ENCODE measurements at places on chromosomes 11 and 22. TPM values are rescaled to one million over a fixed set of nuclear protein-coding genes. Genes with fewer than 3 reads are reported as not detected.

The PANX3 gene
- not detected for total RNA-seq

DNA sequence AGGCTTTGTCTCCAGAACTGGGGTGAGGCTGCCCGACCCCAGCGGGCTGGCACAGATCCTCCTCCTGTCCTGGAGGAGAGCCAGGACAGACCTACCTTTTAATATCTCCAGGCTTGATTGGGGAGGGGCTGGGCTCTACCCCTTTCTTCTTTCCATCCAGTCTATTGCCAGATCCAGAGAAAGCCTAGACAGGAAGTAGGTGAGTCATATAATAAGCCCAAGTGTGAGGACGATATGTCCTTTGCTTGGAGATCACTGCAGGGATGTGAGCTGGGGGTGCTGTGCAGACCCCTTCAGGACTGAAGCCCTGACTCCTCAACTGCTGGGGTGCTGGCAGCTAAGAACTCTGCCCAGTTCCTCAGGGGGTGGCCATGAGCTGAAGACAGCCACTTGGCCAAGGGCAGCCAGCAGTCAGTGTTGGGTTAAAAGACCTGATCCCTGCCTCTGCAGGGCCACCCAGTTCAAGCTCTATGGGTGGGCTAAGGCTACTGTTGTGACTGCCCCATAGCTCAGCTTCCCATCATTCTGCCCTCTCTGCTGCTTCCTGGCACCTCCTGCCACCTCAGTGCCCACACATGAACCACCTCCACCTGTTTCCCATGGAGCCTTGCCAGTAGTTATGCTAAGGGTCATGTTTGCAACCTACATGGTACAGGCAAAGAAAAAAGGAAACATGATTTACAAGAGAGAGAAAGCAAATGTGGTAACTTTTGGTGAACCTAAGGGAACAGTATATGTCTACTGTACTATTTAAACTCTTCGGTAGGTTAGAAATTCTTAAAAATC lies 8.3 kb upstream of the C22orf39 start:
- H3K4me3 ChIP-seq, result no peak overlapping the region
- no peaks in the 10 kb centered on the region for H3K4me1 ChIP-seq
- no peaks in the 10 kb centered on the region for H3K27me3 ChIP-seq
- H3K27ac ChIP-seq, result no peak overlapping the region

GRCh38 chr11:123357990-123358827 lies 71.9 kb upstream of the GRAMD1B start:
- peak; percentile 38 for DNase-seq
- H3K36me3 ChIP-seq, result no peaks in the 10 kb centered on the region
- peak overlapping the region; percentile 65 for H3K4me3 ChIP-seq
- no peaks in the 10 kb centered on the region for H3K4me1 ChIP-seq
- peaks cover 73% of the 10 kb centered on the region for H3K27me3 ChIP-seq

The OR4C11 gene
- not detected for total RNA-seq

- H3K27me3 ChIP-seq, result no peaks in the 10 kb centered on the region
- no peak overlapping the region for H3K4me3 ChIP-seq
- no peaks in the 10 kb centered on the region for H3K36me3 ChIP-seq
- H3K4me1 ChIP-seq, result peaks cover 12% of the 10 kb centered on the region
- H3K27ac ChIP-seq, result no peak overlapping the region
These were observed 118.3 kb downstream of the CD44 start for GRCh38 chr11:35257281-35257680.

The BARX2 gene
- 0.47 TPM for total RNA-seq

- DNase-seq, result peak; percentile 34
- H3K36me3 ChIP-seq, result no peaks in the 10 kb centered on the region
- H3K27me3 ChIP-seq, result no peaks in the 10 kb centered on the region
- no peak overlapping the region for H3K4me3 ChIP-seq
These were observed 855.4 kb upstream of the CHORDC1 start for GRCh38 chr11:91078221-91078620.

The OR2D3 gene
- total RNA-seq, result not detected

- no peak for DNase-seq
- H3K27ac ChIP-seq, result no peak overlapping the region
- H3K27me3 ChIP-seq, result no peaks in the 10 kb centered on the region
- no peak overlapping the region for H3K4me3 ChIP-seq
These were observed 18.7 kb downstream of the MFNG start for GRCh38 chr22:37467391-37467955.

The SLC22A6 gene
- not detected for total RNA-seq

The PEX16 gene
- 43.5 TPM for total RNA-seq

DNA sequence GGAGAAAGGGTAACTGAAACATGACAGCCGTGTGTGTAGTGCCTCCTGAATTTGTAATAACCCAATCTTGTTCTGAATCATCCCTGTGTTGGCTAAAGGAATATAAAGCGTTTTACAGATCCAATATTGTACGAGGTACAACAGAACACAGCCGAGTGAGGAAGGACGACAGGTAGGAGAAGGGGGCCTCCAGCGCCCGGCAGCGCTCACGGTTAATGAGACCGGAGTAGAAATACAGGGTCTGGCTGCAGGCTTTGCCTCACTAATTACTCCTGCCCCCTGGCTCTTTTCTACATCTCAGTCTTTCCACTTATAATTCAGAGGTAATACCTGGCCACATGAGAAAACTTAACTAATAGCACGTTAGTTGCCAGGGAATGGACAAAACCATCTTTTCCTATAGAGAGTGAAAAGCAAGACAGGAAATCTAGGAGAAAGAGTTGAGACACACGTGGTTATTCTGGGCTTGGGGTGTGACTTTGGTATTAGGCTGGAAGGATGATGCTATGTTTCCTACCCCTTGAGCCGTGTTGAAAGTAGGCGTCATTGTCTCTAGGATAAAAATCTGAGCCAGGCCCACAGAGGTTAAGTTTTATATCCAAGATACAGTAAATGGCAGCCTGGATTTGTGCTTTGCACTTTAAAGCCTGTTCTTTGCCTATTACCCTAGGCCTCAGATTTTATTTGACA lies 54.1 kb downstream of the GRIK4 start:
- no peak overlapping the region for H3K27ac ChIP-seq
- H3K4me1 ChIP-seq, result peaks cover 14% of the 10 kb centered on the region
- DNase-seq, result no peak

GRCh38 chr22:39128508-39128907 lies 24.0 kb downstream of the CBX7 start:
- H3K4me1 ChIP-seq, result no peaks in the 10 kb centered on the region
- H3K4me3 ChIP-seq, result no peak overlapping the region
- DNase-seq, result no peak
- no peaks in the 10 kb centered on the region for H3K36me3 ChIP-seq
- H3K27ac ChIP-seq, result no peak overlapping the region

- H3K36me3 ChIP-seq, result no peaks in the 10 kb centered on the region
- no peaks in the 10 kb centered on the region for H3K4me1 ChIP-seq
- no peaks in the 10 kb centered on the region for H3K27me3 ChIP-seq
- no peak for DNase-seq
These were observed 22.4 kb upstream of the THY1 start for GRCh38 chr11:119445379-119445778.

DNA sequence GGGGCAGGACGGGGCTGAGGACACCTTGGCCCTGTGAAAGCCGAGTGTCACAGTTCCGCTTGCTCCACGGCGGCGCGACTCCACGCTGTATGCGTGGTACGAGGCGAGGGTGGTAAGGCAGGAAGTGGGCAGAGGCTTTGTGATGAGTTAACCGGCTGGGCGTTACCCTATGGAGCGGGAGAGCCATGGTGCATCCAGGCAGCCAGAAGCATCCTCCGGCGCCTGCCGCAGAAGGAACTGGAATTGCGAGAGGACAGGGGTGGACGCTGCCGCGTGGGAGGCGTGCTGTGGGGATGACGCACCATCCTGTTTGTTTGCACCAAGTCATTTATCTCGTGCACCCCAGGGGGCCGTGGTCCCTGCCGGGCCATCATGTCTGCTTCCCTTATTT lies 643.9 kb downstream of the BRD1 start:
- no peak for DNase-seq
- no peak overlapping the region for H3K4me3 ChIP-seq
- no peak overlapping the region for H3K27ac ChIP-seq
- H3K27me3 ChIP-seq, result no peaks in the 10 kb centered on the region
- H3K36me3 ChIP-seq, result no peaks in the 10 kb centered on the region

The GAB4 gene
- not detected for total RNA-seq

The OR8G1 gene
- not detected for total RNA-seq

The SAA4 gene
- total RNA-seq, result not detected

The OR11H1 gene
- total RNA-seq, result not detected

- H3K4me3 ChIP-seq, result no peak overlapping the region
- no peak overlapping the region for H3K27ac ChIP-seq
- no peaks in the 10 kb centered on the region for H3K27me3 ChIP-seq
- H3K36me3 ChIP-seq, result no peaks in the 10 kb centered on the region
- DNase-seq, result peak; percentile 33
These were observed 13.3 kb downstream of the CREB3L1 start for GRCh38 chr11:46290598-46291309.

The TMEM132A gene
- total RNA-seq, result 88.1 TPM

DNA sequence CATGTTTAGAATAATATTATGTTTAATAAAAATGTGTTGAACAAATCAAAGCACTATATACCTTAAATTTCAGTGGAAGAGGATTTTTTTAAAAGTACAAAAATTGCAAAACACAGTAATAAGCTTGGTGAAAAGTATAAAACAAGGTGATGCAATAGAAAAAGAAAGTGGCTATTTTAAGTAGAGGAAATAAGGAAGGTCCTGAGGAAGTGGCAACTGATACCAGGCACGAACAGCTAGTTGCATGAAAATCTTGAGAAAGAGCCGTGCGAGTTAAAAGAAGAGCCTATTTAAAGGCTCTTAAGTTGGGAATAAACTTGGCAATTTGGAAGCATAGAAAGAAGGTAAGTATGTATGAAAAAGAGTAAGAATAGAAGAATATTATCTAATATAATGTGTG lies 1679.3 kb downstream of the LRRC4C start:
- no peaks in the 10 kb centered on the region for H3K27me3 ChIP-seq
- H3K4me3 ChIP-seq, result no peak overlapping the region
- H3K27ac ChIP-seq, result no peak overlapping the region
- DNase-seq, result no peak

DNA sequence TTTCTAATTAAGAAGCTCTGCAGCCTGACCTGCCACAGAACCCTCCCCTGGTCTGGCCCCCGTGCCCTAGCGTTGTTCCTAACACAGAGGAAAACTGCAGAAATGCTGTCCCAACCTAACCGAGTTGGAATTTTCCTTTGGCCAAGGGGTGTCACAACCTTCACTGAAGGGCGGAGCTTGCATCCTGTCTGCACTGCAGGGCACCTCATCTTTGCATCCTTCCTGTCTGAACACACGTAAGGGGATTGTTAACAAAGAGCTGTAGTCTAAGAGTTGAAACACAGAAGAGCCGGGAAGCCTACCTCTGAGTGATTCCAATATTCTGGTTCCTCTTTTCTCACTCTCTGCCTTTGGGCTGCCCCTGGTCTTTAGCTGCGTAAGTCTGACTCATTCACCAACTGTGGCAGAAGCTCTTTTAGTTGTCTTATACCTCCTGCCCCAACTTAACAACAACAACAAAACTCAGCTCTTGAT lies 1.6 kb downstream of the DIXDC1 start:
- DNase-seq, result peak; percentile 32
- no peak overlapping the region for H3K4me3 ChIP-seq
- H3K4me1 ChIP-seq, result peaks cover 30% of the 10 kb centered on the region
- no peaks in the 10 kb centered on the region for H3K27me3 ChIP-seq
- no peak overlapping the region for H3K27ac ChIP-seq

- DNase-seq, result no peak
- H3K27me3 ChIP-seq, result no peaks in the 10 kb centered on the region
- peak overlapping the region; percentile 25 for H3K4me3 ChIP-seq
- peaks cover 40% of the 10 kb centered on the region for H3K4me1 ChIP-seq
- H3K36me3 ChIP-seq, result peaks cover 10% of the 10 kb centered on the region
These were observed 31.1 kb upstream of the GCAT start for GRCh38 chr22:37776639-37777005.

GRCh38 chr11:72641522-72642042 lies 32.6 kb downstream of the PDE2A start:
- H3K4me3 ChIP-seq, result peak overlapping the region; percentile 68
- H3K36me3 ChIP-seq, result no peaks in the 10 kb centered on the region

The PDGFD gene
- 5.0 TPM for total RNA-seq

The NXPE1 gene
- total RNA-seq, result not detected

- DNase-seq, result no peak
- H3K27ac ChIP-seq, result no peak overlapping the region
- H3K4me1 ChIP-seq, result peaks cover 26% of the 10 kb centered on the region
- no peak overlapping the region for H3K4me3 ChIP-seq
- peaks cover 5% of the 10 kb centered on the region for H3K36me3 ChIP-seq
These were observed 34.3 kb downstream of the RCOR2 start for GRCh38 chr11:63882555-63883242.

GRCh38 chr11:27279460-27279859 lies 83.6 kb downstream of the CCDC34 start:
- no peak for DNase-seq
- no peaks in the 10 kb centered on the region for H3K36me3 ChIP-seq
- no peak overlapping the region for H3K27ac ChIP-seq

The TCIRG1 gene
- 203 TPM for total RNA-seq

DNA sequence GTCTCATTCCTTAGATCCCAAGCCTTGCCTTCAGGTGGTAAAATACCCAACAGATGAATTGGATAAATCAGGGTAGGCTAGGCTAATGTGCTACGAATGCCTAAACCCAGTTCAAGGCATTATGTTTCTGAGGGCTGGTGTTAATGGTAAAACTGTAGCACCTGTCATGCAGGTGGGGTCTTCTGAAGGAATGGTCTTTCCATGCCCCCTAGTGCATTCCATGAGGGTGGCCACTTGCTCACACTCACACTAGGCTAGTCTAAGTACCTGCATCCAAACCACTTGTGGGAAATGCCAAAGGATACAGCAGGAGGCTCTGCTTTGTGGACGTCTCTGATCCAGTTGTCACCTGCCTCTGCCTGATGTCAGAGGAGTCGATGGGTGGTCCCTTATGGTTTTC lies 24.2 kb upstream of the UCP3 start:
- peaks cover 27% of the 10 kb centered on the region for H3K36me3 ChIP-seq
- no peaks in the 10 kb centered on the region for H3K27me3 ChIP-seq
- peaks cover 28% of the 10 kb centered on the region for H3K4me1 ChIP-seq
- no peak for DNase-seq
- no peak overlapping the region for H3K4me3 ChIP-seq

- no peak for DNase-seq
- peaks cover 11% of the 10 kb centered on the region for H3K36me3 ChIP-seq
- H3K27ac ChIP-seq, result no peak overlapping the region
- no peak overlapping the region for H3K4me3 ChIP-seq
- no peaks in the 10 kb centered on the region for H3K27me3 ChIP-seq
- no peaks in the 10 kb centered on the region for H3K4me1 ChIP-seq
These were observed 16.4 kb downstream of the SMARCB1 start for GRCh38 chr22:23803001-23803819.

- no peak overlapping the region for H3K4me3 ChIP-seq
- peaks cover 19% of the 10 kb centered on the region for H3K4me1 ChIP-seq
- no peaks in the 10 kb centered on the region for H3K36me3 ChIP-seq
- no peak overlapping the region for H3K27ac ChIP-seq
- DNase-seq, result no peak
These were observed 10.7 kb downstream of the CARD10 start for GRCh38 chr22:37508431-37508992.

The TRIOBP gene
- total RNA-seq, result 74.8 TPM

GRCh38 chr22:26197425-26197824 lies 28.2 kb downstream of the SEZ6L start:
- H3K4me3 ChIP-seq, result no peak overlapping the region
- H3K27ac ChIP-seq, result no peak overlapping the region
- H3K36me3 ChIP-seq, result no peaks in the 10 kb centered on the region
